ENCODE measurements at places on chromosomes 12 and 14.

- DNase-seq, result no peak
Measured at GRCh38 chr14:75539561-75540478, 17.6 kb downstream of the BATF start.

GRCh38 chr12:43988838-43989560 is 153.1 kb downstream of the TMEM117 start:
- DNase-seq, result no peak

- DNase-seq, result no peak
Measured at GRCh38 chr12:108806346-108806745, 51.0 kb downstream of the SSH1 start.

GRCh38 chr14:65043893-65044595 is 57.3 kb downstream of the FNTB start:
- DNase-seq, result no peak

- no peak for DNase-seq
Measured at GRCh38 chr14:100837805-100838350, 12.0 kb downstream of the MEG3 start.

DNA sequence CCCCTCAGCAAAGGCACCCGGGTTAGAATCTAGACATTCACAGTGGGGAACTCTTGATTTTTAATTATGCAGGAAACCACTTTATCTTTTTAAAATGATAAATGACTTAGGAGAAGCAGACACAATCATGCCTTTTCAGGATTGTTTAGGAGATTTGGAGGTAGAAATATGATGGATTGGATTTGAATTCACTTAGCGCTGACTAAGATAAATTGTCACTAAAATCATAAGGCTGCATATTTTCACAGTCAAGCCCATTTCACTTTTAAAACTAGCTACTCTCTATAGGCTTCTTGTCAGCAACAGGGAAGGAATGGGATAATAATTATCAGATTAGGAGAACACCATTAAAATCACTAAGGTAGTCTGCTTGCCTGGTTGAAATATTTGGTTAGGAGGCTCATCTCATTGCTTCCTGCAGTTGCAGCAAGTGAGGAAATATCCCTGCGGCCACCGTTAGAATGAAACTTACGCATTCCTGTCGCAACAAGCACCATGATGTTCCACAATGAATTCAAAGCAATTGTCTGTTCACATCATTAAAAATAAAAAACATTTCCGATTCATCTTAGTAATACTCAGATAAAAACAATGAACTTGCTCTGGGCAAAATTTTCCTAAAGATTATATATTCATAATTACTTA is 31.9 kb downstream of the DACT1 start:
- no peak for DNase-seq

- no peak for DNase-seq
Measured at GRCh38 chr12:45669792-45670191, 59.7 kb upstream of the ARID2 start.

- DNase-seq, result no peak
Measured at GRCh38 chr14:100678469-100678828, 48.2 kb upstream of the DLK1 start.

- DNase-seq, result no peak
Measured at GRCh38 chr12:6684609-6685008, 4.6 kb downstream of the ZNF384 start.

GRCh38 chr12:3141339-3142321 is 64.5 kb downstream of the TSPAN9 start:
- DNase-seq, result no peak

- DNase-seq, result no peak
Measured at GRCh38 chr12:59093073-59093772, 172.9 kb upstream of the LRIG3 start.

DNA sequence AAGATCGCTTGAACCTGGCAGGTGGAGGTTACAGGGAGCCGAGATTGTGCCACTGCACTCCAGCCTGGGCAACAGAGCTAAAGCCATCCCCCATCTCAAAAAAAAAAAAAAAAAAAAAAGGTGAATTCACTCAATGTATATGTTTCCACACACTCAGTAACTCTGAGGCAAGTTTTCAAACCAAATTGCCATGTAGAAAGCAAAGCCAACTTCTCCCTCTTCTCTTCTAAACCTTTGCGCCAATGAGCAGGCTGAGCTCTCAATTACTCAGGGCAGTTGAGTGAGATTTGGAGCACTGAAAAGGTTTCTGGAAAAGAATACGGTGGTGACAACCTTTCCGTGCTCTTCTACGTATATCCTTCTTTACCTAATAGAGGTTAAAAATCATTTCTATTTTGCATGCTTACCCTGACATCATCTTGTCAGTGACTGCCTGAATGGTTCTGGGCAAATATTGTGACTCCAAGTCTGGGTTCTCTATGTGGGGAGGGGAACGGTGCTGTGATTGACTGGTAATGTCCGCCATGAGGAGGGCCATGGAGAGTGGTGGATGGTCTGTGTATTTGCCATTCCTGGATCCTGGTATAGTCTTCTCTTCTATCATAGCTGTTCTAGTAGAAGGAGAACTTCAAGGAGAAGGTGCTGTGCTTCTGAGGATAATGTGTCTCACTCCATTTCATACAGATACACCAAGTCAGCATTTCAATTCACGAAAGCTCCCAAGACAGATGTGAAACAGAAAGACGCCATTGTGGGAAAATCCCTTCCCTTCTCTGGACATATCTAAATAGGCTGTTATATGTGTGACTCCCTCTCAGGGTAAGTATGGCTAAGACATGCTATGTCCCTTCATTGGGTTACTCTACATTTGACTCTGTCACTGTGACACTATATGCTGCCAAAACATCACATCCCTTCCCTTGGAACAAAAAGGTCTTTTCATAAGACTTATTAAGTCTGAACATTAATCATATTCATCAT is 46.2 kb upstream of the MED13L start:
- no peak for DNase-seq

- no peak for DNase-seq
Measured at GRCh38 chr12:121560392-121561008, 20.3 kb downstream of the KDM2B start.

GRCh38 chr14:60175255-60175902 is 10.2 kb upstream of the DHRS7 start:
- DNase-seq, result no peak

DNA sequence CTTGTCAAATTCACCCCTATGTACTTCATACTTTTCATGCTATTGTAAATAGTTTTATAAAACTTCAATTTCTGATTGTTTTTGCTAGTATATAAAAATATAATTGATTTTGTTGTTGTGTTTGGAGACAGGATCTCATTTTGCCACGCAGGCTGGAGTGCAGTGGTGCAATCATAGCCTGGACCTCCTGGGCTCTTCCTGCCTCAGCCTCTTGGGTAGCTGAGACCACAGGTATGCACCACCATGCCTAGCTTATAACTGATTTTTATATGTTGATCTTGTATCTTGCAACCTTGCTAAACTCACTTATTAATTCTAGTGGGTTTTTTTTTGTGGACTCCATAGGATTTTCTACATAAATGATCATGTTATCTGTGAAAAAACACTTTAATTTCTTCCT is 23.5 kb downstream of the ATP5MC2 start:
- no peak for DNase-seq

- DNase-seq, result no peak
Measured at GRCh38 chr12:16385782-16386646, 38.6 kb downstream of the MGST1 start.

- DNase-seq, result no peak
Measured at GRCh38 chr12:121789233-121789781, 4.2 kb downstream of the RHOF start.

DNA sequence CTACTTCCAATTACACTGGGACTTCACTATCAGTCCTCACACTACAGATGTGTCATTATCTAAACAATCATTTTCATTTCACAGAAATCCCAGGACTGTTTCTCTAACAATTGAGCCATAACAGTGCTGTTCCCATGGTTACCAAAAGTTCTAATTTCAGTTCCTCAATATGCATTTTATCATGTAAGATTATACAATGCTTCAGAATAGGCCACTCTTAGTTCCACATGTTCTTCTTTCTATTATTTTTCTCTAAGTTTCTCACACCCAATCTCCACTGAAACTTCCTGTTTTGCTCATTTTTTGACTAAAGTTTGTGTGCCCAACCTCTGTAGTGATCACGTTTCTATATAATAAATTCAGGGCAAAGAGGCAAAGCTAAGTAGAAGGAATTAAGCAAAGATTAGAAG is 185.8 kb downstream of the DUSP6 start:
- DNase-seq, result no peak

DNA sequence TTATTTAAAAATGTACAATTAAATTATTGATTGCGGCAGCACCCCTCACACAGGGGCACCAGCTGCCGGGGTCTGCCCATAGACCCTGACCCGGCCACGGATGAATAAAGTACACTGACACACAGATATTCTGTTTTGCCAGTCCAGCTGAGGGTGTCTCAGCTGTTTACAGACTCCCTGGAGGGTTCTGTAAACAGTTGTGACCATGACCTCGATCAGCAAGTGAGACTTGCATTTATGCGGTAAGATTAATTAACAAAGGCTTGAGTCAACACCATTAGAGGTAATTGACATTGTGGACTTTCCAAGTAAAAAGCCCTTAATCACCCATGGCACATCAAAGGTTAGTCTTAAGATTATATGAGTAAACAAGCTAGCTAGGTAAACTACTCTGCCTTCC is 94.3 kb downstream of the FUT8 start:
- no peak for DNase-seq

- DNase-seq, result no peak
Measured at GRCh38 chr12:38782359-38782758, 123.0 kb downstream of the CPNE8 start.

DNA sequence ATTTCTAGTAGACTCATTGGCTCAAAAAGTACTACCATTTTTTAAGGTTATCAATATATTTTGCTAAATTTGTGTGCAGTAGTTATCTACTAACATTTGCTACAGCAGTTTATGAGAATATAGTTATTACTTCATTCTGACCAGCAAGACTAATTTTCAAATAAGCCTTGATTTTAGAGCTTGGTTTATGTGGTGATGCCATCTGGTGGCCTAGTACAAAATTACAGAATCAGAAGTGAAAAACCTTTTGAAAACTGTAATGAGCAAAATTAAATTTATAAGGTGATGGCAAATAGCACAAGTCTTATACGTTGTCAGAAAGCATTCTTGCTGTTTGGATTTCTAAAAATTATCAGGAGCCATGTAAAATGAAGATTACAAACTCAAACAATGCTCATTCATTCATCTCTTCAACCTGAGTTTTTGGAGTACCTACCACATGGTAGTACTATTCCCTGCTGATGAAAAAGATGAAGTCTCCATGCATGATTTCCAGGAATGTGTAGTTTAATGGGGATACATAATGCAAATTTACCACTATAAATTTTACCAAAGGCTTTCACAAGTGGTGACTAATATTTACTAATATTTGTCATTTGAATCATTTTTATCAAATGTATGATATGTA is 51.0 kb downstream of the MAGOHB start:
- no peak for DNase-seq

- no peak for DNase-seq
Measured at GRCh38 chr12:6352193-6353173, 10.6 kb upstream of the TNFRSF1A start.

- DNase-seq, result no peak
Measured at GRCh38 chr12:48768147-48768546, 20.7 kb downstream of the ADCY6 start.

DNA sequence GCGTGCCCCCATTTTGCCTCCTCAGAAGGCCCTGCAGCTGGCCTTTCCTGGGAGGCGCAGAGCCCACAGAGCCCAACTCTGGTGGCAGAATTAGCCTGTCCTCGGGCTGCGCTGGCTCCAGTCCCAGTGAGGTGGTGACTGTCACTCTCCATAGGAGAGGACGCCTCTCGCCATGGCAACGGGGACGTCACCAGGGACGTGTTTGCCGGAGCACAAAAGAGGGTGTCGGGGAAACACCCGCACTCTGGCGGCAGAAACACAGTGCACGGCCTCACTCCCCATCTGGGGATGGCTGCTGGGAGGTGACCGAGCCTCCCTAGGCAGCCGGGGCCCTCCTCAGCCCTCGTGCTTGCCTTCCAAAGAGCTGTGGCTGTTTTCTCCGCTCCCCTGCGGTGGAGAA is 50.2 kb upstream of the NCOR2 start:
- no peak for DNase-seq

DNA sequence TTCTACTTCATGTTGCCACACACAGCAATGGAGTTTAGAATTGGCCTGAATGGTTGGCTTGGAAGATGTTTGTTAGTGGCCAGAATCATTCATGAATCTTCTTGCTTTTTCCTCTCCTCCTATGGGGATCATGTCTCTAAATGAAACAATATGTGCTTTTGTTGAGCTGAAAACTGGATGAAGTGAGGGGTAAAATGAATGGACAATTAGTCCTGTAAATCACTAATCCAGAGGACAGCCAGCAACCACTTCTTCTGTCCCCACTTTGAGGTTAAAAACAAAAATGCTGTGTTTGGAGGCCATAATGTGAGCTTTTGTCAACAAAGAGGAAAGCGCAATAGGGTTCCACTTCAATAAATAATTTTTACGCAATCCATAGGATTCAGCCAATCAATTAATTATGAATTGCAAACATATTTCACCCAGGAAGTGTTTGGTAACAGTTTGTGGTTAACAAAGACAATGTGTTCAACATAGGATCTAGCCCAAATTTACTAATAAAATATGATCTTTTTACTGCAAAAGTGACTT is 30.3 kb upstream of the AMIGO2 start:
- DNase-seq, result no peak

GRCh38 chr12:93918262-93918661 is 230.1 kb upstream of the PLXNC1 start:
- no peak for DNase-seq

GRCh38 chr12:67592228-67593011 is 56.1 kb upstream of the DYRK2 start:
- no peak for DNase-seq

DNA sequence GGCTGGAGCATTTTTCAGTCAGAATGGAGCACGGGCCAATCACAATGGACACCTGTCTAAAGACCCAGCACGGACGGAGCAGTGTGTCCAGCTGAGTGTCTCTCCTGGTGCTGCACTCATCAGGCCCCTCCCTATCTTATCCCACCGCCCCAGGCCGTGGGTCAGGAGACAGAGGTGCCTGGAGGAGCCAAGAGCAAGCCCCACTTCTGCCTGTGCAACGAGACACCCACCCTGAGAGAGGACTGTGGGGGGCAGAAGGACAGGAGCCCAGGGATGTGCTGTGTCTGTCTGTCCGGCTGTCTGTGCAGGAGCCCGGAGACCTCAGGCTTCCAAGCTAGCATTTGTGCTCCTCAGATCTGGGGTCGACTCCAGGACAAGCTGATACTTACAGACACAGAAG is 69.6 kb upstream of the SFSWAP start:
- no peak for DNase-seq

DNA sequence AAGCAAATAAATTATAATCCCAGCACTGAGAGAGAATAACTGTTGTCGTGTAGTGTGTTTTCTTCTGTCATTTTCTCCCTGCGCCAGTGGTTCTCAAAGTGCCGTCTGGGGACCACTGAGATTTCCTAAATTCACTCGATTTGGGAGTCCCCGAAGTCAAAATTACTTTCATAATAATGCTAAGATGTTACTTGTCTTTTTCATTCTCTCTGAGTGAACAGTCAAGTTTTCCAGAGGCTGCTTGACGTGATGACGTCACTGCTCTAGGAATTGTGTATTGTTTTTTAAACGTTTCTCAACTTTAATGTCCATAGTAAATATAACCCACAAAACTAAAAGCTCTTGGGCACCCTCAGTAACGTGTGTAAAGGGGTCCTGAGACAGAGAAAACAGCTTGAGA is 796 bp upstream of the POP5 start:
- no peak for DNase-seq
